ENCODE measurements at places on chromosomes 11 and 22.

DNA sequence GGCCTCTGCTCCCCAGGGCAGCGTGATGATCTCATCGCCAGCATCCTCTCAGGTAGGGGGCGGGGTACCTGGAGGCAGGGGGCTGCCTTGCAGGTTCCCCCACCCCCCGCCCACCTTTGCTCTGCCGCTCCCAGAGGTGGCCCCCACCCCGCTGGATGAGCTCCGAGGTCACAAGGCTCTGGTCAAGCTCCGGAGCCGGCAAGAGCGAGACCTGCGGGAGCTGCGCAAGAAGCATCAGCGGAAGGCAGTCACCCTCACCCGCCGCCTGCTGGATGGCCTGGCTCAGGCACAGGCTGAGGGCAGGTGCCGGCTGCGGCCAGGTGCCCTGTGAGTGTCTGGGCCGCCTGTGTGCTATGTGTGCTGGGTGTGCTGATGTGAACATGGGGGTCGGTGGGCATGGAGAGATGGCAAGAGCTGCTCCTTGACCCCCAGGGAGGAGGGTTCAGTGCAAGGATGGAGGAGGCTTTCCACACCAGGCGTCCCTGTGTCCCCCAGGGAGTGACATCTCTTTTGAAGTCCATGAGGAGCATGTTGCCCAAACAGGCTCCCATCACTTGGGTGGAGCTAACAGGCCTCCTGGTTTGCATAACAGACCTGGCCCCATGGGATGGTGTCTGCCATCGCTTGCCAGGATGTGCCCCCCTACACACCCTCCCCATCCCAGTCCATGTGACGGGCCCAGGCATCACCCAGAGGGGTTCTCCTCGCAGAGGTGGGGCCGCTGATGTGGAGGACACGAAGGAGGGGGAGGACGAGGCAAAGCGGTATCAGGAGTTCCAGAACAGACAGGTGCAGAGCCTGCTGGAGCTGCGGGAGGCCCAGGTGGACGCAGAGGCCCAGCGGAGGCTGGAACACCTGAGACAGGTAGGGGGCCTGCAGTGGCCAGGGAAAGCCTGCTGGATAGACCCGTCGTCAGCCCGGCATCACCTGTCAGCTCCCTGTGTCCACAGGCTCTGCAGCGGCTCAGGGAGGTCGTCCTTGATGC is 14.1 kb downstream of the PLCB3 start:
- DNase-seq, result no peak

DNA sequence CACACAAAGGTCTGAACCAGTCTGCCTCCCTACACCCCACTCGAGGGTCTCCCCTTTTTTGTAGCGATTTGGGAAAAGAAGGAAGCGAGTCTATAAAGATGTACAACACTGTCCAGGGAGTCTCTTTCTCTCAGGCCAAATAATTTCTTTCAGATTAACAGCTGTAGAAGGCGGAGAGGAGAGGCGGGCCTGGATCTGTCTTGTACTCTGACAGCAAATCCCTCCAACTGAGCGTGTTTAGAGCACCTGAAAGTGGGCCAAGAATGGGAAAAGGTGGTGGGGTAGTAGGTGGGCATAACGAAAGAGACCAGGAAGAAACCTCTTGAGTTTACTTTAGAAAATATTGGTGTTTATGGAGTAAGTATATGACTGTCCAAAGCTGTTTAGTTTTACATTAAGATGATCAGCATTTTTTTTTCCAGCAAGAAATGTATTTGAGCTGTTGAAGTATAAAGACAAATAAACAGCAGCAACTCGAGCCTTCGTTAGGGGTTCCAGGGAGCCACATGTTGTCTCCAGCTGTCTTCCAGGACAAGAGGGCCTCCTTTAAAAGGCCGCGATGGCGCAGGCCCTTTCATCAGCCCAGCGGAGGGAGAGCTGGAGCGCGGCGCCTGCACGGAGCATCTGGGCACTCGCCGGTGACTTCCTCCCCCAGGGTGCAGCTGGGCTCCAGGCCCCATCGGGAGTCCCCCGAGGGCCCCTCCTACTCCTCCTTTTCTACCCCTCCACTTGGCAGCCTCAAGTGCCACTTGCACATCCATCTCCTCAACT is 34.9 kb downstream of the SCUBE1 start:
- no peak for DNase-seq

DNA sequence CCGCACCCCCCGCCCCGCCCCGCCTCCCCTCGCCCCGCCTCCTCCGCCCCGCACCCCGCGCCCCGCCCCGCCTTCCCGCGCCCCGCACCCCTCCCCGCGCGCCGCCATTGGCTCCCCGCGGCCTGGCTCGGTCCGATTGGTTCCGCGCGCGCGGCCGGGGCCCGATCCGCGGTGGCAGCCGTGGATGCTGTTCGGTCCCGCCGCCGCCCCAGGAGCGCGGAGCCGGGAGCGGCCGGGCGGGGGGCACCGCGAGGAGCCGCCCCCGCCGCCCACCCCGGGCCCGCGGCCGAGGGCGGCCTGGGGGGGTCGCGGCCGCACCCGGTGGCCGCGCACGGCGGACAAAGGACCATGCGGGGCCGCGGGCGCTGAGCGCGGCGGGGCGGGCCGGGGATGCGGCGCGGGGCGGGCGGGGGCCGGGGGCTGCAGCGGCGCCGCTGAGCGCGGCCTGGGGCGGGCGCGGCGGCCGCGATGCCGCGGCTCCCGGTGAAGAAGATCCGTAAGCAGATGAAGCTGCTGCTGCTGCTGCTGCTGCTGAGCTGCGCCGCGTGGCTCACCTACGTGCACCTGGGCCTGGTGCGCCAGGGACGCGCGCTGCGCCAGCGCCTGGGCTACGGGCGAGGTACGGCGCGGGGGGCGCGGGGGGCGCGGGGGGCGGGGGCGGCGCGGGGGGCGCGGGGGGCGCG is at the start of gene B4GALNT4:
Gene B4GALNT4 (plus strand): TSS at position 164 of the 683 bp plus-strand sequence. CDS start 305 bp downstream, at position 469.
- DNase-seq, result peak; percentile 33

DNA sequence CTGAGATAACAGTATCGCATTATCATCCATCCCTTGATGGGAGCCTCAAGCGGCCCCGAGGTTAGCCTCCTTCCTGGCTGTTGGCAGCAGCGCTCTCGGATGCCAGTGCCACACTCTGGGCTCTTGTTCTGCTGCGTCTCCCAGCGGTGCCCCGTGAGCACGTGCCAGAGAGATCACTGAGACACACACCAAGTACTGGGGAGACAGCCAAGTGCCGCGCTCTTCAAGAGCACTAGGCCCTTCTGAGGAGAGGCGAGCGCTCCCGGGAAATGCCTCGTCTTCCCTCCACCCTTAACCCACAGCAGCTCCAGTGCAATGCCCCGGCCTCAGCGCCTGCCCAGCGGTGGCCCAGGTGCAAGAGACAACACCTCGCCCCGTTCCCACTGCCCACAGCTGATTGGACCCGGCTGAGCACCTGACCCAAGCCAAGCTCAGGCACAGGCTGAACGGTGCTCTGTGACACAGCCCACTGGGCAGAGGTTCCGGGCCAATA is 248.3 kb upstream of the NARS2 start:
- DNase-seq, result peak; percentile 22

DNA sequence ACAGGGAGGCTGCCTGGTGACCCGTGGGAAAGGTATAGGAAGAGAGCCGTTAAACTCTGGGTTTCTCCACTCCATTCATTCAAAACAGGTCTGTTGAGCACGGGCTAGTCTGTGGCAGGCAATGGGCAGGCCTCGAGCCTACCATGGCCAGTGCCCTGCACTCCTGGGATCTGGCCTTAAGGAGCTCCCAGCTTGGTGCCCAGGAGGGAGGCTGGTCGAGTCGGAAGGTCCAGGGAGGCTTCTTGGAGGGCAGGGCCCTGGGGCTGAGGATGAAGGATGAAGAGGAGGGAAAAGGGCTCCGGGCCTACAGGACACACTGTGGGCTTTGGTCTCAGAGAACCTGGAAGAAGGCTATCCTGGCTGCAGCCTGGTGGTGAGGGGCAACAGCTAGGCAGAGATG is 41.9 kb upstream of the MN1 start:
- DNase-seq, result no peak

DNA sequence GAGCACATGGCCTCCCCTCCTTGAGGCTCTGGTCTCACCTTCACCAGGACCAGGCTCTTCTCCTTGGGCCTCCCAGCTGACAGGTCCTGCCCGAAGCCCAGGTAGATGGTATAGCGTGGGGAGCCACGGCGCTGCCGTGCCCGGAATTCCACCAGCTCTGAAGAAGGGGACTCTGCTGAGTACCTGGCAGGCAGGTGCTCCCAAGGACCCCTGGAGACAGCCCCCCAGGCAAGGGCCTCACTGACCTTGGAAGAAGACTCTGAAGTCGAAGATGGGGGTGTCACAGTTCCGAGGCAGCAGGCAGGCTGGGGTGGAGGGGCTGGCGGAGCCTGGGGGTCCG is 2.8 kb downstream of the IRF7 start:
- no peak for DNase-seq

Measured in trophoblast cell (in vitro differentiated cells and primary cell).